AG09309 (cell line): ENCODE measurements at places on chromosomes 2 and 18.

- DNase-seq: no peak
Measured at GRCh38 chr2:218393750-218394290, 5.8 kb upstream of the CTDSP1 start.

GRCh38 chr2:179253226-179253625, 11.4 kb downstream of the SESTD1 start:
- no peak for DNase-seq

- DNase-seq: no peak
Measured at GRCh38 chr2:118747066-118747465, 100.4 kb downstream of the EN1 start.

DNA sequence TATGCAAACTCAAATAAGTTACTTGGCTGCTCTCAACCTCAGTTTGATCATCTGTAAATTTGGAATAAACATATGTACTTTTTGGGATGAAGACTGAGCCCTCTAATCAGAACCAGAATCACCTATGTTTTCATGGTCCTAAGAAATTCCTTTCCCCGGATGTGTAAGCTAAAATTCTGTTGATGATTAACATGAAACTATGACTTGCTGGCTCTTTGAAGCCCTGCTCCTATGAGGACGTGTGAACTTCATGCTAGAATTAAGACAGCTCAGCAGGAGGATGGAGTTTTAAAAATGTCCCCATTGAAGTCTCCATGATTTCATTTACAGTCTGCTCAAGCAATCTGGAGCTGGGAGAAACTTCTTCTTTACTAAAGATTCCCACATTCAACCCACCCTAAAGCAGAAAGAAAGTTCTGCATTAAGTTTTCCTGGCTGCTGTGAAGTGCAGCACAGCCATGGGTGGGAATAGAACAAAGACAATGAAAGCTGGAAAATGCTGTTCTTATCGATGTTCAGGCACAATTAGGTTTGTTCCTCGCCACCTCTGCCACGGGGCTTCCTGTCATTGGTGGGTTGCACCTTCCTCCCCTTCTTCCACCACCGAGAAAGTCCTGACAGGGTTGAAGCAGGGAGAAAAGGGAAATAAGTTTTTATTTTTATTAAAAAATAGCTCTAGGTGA, 50.9 kb downstream of the ADCYAP1 start:
- DNase-seq: no peak

DNA sequence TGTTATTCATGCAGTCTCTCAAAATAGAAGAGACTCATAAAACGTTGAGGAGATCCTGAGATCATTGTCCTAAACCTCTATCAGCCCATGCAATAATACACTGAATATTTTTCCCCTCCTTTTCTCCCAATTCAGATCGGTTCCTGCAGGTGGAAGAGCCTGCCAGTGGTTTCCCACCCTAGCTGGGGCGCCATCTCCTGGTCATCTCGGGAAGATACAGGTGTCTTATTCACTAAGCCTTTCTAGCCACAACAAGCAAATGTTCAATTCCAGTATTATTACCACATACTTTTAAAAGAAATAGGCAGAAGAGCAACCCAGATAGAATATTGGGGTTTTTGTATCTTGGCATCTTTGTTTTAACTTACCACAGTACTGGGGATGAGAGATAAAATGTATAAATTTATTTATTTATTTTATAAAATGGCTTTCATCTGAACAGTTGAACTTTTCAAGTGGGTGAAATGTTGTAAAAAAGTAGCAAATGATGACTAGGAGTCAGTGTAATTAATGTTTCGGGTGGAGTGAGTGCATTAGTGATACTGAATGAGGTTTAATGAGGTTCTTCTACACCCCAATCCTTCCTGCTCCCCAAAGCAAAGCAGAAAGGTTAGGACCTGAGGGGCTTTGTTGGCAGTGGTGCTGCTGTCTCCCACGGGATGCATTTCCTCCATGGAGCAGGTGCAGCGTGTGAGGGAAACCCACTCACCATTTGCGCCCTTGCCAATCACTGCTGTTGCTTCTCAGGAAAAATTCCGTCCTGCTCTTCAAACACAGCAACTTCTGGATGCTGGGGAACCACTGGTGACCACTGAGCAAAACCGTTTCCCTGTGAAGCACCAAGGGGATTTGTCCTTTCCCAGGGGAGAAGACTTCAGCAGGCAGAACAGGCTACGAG, 147.1 kb upstream of the FHL2 start:
- no peak for DNase-seq

DNA sequence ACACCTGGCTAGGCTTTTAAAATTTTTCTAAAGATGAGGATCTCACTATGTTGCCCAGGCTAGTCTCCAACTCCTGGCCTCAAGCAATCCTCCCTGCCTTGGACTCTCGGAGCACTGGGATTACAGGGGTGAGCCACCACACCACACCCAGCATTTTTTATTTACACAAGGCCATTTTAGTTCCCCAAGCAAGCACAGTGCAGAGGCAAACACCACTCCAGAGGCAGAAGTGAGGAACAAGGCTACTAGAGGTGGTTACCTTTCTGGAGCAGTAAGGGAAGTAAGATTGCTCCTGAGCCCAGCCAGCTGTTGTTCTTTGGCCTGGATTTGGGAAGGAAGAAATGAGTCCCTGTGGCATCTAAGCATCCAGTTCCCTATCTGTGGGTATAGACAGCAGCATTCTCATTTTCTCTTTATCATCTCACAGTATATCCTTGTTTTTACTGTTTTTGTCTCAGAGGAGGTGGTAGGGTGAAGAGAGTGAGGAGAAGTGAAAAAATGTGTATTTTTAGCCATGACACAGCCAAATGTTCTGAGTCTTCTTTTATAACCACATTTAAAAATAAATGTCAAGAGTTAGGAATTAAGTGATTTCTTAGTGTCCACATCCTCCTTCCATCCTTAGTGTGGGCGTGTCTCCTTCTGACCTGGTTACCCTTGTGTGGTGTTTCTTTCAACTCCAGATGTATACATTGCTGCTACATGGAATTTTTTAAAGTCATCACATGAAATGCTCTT, 10.5 kb upstream of the TTC39C start:
- DNase-seq: no peak

DNA sequence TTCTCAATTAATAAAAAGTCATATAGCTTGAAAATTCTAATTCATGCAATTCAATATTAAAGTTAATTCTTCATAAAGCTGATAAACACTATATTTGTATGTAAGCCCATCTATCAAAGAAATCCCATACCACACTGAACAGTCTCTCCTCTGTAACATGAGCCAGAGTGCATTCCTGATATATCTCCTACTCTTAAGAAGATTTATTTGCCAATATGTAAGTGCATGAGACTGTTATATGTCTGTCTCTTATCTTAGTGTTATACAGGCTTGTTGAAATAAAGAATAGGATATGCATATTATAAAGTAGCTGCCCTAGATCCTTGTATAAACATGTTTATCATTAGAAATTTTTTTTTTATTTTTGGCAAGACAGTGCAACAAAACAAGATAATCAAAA, 40.4 kb upstream of the TTC32 start:
- no peak for DNase-seq

DNA sequence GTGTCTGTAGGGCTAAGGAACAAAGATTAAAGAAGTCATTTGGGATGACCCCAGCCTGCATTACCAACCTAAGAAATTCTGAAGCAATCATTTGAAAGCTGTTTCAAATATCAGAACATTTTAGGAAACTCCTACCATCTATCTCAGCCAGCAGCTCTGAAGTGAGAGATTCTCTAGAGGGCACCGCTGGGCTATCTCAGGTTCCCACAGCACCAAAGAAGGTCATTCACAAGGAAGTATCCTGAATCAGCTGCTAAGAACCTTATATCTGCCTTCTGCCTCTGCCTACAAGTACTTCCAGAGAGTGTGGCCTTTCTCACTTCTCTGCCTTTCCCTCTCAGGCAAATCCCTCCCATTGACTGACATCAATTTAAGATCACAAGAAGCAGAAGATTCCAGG, 13.4 kb upstream of the EVA1A start:
- DNase-seq: no peak

DNA sequence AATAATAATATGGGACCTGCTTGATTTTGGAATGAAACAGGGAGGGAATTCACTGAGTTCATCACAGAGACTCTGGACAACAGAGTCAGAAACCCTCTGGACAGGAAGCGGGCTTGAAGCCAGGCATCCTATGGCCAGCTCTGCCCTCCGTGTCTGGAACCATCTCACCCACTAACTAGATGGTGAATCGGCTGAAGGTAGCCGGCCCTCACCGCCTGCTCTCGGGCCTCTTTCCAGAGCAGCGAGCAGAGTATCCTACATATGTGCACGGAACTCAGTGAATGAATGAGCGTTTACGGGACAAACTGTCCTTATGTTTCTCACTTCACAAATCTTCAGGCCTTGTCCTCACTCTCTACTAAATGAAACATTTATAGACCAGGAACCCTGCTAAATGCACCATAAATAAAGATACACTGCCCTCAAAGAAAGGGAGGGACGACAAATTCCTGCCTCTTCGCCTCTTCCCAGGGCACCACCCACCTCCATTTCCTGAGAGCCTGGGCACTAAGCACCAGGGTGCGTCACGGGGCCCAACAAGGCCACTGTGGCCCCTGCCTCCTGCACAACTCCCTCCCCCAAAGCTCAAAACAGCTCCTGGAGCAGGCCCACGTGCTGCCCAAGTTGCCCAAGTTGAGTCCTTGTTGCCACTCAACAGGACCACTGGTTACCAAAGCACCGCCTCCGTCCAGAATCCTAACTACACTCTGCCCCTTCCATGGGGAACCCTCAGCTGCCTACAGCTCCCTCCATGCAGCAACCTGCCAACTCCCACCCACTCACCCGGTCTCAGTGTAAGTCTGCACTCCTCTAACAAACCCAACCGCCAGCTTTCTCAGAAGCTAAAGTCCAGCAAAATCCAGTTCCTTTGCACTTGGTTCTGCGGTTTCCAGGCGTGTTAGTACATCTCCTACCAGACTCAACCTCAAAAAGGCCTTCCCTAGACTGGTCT, 1.7 kb downstream of the TBC1D8 start:
- DNase-seq: no peak
